ENCODE measurements at places on chromosomes 3 and 15.

DNA sequence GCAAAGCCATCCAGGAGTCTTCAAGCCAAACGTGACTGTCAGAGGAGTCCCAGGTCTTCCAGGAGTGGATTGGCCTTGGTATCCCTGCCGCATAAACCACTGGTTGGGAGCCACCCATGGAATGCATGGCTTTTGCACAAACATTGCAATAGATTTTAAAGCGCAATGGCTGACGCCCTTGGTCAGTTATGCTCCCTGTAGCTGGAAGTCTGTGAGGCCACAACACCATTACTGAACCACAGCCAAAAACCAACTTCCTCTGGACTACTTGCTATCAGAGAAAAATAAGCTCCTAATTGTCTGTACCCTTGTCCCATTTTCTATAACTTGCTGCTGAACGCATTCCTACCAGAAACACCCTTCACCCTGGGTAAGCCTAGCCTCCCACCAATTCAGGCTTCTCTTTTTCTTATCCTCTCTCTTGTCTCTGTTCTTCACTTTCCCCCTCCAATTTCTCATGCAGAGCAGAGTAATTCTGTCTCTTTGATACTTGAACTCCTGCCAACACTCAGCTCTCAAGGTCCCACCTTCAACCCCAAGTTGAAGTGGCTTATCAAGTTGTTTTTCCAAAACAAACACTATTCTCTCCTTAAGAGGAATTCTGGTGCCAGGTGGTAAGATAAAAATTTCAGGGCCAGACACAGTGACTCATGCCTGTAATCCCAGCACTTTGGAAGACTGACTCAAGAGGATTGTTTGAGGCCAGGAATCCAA is 176.4 kb upstream of the UBE2E1 start:
- no peak for DNase-seq

- peak; percentile 85 for DNase-seq
Observed at GRCh38 chr3:32296251-32297204, 58.0 kb downstream of the CMTM8 start.

DNA sequence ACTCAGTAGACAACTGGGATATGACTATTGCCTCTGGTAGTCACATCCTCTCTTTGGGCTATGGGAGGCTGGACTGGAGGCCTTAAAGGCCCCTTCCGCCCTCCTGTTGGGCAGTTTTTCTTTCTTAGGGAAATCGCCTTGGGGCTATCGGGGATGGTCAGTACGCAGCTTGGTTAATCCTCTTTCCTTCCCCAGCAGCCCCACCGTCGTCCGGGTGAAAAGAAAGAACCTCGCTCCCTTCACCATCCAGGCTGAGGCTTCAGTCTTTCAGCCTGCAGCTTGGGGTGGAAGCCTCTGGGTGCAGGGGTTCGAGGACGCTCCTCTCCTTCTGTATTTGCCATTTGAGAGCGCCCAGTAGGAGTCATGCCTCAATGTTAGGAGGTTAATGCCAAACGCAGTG is 641 bp upstream of the ST6GAL1 start:
- DNase-seq, result no peak

- no peak for DNase-seq
Observed at GRCh38 chr15:92839696-92840095, 60.4 kb upstream of the CHD2 start.

- no peak for DNase-seq
Observed at GRCh38 chr15:20356911-20357480, 184.6 kb downstream of the GOLGA6L6 start.

- DNase-seq, result no peak
Observed at GRCh38 chr3:34419801-34420200, 621.4 kb downstream of the PDCD6IP start.

DNA sequence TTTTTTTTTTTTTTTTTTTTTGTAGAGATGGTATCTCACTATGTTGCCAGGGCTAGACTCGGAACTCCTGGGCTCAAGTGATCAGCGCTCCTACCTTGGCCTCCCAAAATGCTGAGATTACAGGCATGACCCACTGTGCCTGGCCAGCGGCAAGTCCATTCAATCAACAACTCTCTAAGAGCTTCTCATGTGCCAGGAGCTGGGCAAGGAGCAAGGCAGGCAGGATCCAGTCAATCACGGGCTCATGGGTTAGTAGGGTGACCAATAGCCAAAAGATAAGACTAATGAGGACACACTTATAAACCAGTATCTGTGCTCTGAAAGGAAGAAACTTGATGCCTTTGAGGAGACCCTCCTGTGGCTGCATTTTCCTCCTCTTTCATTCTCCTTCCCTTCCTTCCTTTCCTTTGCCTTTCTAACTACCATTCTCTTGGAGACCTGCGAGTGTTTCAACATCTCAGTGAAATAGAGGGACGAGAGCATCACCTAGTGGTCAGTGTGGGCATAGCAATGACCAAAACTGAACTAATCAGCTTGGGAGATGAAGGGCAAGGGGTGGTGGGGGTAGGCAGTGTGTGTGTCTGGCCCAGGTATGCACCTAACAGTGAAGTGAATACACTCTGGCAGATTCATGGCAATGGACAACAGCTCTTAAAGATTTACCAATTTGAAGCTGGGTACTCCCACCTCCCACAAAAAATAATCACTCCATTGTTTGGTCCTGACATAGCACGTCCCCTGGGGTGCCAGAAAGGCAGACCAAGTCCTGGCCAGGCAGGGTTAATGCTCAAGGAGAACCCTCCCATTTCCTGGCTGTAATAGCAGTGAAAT is 6.3 kb downstream of the RPP25 start:
- peak; percentile 84 for DNase-seq

DNA sequence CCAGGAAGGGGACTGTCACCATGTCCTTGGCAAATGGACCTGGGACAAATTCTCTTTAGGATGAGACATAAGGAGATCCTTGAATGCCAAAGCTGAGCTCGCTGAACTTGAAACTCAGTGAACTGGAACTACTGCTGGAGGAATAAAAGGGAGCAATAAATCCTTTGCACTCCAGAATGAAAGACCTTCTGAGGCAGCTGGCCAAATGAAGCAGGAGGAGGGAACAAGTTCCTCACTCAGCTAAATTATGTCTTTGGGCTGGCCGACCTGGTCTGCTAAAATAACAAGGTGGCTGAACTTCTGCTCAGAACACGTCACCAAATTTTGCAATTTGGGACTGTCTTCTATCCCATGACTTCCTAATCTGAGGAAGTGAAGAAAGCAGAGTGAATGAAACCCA is 314.7 kb downstream of the LPP start:
- DNase-seq, result no peak

GRCh38 chr15:54131410-54131809 is 153.2 kb downstream of the UNC13C start:
- DNase-seq, result no peak

DNA sequence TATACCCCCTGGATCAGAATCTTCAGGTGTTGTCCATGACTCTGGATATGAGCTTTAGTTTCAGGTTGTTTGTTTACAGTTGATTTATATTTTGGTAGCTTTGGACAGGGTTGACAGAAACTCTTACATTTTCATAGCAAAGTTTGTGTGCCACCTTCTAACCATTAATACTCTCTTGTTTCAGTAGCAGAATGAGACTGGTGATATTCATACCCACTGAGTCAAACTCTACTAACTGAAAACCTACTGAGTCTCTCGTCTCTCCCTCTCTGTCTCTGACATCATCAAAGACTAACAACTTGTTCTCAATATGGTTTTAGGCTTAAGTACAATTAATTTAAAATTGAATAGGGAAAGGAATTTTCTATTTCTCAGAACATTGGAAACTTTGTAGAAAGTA is 282.3 kb downstream of the CNTN6 start:
- no peak for DNase-seq

GRCh38 chr3:48422272-48422671 is 7.6 kb downstream of the PLXNB1 start:
- no peak for DNase-seq

- no peak for DNase-seq
Observed at GRCh38 chr3:53401154-53401553, 53.8 kb upstream of the DCP1A start.

DNA sequence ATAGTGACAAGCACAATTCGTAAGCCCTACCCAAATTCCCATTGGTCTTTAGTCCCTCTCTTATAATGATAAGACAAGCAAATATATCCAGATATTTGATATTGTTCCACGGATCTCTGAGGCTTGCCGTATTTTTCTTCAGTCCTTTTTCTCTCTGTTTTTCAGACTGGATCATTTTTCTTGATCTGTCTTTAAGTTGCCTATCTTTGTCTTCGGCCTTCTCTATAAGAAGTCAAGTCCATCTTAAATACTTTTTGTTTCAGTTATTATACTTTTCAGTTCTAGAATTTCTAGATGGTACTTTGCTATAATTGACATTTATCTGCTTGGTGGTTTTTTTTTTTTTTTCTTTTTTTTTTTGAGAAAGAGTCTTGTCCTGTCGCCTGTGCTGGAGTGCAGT is 13.7 kb upstream of the BLM start:
- DNase-seq, result no peak

GRCh38 chr3:46976326-46977190 is at the start of gene CCDC12:
TSS of gene CCDC12 (minus strand) at chr3:46976745. CDS start at chr3:46976732, 13 bp downstream.
- DNase-seq, result peak; percentile 99

- no peak for DNase-seq
Observed at GRCh38 chr3:126737527-126737926, 33.5 kb downstream of the CHCHD6 start.

- DNase-seq, result no peak
Observed at GRCh38 chr3:25430935-25431770, 3.1 kb downstream of the RARB start.

DNA sequence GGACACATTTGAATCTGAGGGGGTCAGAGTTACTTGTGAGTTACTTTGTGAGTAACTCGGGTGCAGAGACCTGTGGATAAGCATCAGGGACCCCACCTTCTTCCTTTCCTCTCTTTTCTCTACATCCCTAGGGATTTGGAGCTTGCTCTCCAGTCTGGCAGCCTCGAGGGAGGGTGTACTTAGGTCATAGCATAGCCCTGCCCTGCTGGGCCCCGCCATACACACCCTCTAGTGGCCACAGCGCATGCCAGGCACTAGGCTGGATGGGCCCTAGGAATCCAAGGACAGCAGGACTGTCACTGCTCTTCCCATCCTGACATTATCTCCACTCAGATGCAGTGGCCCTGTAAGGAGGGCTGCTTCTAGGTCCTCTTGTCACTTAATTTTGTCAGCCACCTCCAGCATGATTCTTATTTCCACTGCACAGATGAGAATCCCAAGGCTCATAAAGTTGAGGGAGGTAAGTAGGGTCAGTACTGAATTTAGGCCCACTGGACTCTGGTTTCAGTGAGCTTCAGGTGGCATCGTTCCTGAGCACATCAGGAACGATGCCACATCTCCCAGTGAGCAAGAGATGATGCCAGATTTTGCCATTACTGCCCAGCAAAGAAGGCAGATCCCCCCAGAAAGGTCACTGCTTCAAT is 3.6 kb upstream of the SMAD6 start:
- DNase-seq, result peak; percentile 23

DNA sequence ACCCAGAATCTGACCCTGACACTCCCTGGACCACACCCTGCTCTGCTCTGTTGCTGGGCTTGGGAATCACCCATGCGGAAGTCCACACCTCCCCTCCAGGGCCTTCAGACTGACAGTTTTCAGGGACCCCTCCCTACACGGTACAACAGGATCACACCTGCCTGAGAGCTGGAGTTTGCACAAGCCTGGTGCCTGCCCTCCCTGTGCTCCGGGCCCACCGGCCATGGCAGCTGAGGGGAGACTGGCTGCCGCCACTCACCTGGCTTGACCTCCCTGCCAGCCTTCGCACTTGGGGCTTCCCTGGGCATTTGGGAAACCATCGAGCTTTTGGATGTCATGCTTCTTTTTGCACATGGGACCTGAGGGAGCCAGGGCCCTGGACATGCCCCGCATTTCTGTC is 95.9 kb upstream of the ANKRD34C start:
- DNase-seq, result no peak

DNA sequence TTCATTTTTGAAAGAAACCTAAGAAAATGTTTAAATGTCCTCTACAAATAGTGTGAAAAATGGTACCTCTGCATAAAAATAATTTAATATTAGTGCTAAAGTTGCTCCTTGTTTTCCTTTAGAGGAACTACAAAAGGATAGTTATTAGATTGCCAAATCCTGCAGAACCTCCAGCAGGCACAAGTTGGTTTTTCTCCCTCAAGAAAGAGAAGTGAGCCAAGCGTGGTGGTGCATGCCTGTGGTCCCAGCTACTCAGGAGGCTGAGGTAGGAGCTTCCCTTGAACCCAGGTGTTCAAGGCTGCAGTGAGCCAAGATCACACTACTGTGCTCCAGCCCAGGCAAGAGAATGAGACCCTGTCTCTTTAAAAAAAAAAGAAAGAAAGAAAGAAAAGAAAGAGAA is 85.1 kb upstream of the TSEN2 start:
- DNase-seq, result no peak

DNA sequence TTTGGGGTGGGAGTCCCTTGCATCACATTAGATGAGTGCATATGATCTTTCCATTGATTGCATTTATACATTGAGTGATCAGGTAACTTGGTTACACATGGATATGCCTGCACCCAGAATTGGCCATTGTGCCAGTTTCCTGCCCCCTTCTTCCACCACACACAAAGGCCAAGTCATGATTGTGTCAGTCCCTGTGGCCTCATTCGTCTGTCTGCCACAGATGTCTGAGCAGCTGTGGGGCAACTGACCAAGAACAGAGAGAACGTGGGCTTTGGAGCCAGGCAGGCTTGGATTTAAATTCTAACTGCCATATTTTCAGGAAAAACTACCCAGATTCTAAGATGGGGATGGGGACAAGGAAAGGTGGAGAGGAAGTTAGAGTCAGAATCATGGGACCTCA is 27.0 kb downstream of the CCNL1 start:
- DNase-seq, result no peak

GRCh38 chr3:36297195-36297594 is 83.1 kb upstream of the STAC start:
- no peak for DNase-seq

DNA sequence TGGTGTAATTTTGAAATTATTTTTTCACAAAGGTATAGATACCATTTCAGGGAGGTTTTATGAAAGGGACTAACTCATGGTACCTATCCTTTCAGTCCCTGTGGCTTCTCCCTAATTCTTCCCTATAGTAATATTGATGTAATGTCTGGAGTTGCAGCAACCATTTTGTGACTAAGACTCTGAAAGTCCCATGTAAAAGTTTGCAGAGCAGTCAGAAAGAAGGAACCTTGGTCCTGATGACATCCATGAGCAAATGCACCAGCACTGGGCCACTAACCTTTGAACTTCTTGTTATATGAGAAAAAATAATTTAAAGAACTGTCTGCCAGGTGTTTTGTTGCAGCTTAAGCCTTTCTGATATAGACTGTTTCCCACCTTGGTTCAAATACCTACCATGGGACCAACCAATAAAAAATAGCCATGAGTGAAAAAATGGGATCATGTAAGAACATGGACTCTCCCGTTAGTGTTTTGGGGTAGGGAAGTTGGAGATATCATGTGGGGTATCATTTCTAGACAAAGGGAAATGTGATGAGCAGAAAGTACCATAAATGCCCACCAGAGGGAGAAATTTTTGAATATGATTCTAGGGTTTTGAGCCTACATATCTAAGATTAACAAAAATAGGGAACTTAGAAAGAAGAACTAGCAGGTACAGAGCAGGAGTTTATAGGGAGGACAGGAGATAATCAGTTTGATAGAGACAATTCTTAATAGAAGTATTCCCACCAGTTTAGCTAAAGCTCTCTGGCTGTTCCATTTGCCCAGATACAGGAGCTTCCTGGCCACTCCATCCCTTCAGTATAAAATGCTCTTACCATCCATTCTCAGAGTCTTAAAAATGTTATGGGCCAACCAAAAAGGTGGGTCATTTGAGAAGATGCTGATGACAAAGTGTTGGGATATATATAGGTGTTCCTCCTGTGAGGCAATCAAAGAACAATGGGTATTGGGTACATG is 3.4 kb upstream of the CPOX start:
- no peak for DNase-seq

- DNase-seq, result no peak
Observed at GRCh38 chr3:56404884-56405283, 63.4 kb downstream of the ERC2 start.

Data from cerebellum (tissue), 4 donors.